Activated CD4-positive, alpha-beta T cell treated with anti-CD3 and anti-CD28 coated beads for 48 hours (primary cell): ENCODE measurements at places on chromosomes 12 and 14.

DNA sequence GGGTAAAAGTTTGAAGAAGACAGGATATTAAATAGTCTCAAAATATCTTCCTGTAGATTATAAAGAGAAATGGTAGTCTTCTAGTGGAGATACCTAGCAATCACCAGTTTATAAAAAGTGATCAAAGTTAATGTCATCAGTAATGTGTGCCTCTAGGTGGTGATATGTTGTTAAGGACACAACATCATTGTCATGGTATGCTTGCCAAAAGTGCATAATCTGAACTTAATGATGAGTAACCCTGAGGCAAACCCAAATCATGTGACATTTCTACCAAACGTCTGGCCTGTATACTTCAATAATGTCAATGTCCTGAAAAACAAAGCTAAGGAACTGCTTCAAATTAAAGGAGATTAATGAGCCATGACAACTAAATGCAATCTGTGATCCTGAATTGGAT, 214.7 kb downstream of the PHLDA1 start:
- DNase-seq = no peak

- DNase-seq = no peak
These were observed 89.3 kb upstream of the MED13L start for GRCh38 chr12:116366824-116367223.

GRCh38 chr12:76180401-76181277, 96.2 kb upstream of the NAP1L1 start:
- DNase-seq = no peak

- DNase-seq = peak; percentile 62
These were observed 27.1 kb upstream of the CDK17 start for GRCh38 chr12:96427269-96427729.

- no peak for DNase-seq
These were observed 774.8 kb downstream of the VRK1 start for GRCh38 chr14:97571866-97572555.

DNA sequence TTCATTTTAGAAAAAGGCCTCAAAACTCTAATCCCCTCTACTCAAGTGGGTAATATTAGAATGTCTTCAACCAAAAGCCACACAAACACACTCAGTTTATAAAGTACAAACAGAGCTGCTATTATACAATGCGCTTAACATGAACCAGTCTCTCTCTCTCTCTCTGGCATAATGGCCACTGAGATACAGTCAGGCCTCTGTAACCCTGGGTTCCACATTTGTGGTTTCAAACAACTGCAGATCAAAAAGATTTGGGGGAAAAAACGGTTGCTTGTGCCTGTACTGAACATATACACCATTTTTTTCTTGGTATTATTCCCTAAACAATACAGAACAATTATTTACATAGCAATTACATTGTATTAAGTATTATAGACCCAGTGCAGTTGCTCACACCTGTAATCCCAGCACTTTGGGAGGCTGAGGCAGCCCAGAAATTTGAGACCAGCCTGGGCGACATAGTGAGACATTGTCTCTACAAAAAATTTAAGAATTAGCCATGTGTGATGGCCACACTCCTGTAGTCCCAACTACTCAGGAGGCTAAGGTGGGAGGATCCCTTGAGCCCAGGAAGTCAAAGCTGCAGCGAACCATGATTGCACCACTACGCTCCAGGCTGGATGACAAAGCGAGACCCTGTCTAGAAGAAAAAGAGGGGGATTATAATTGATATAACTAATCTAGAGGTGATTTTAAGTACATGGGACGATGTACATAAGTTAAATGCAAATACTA, 5.6 kb downstream of the SLC11A2 start:
- no peak for DNase-seq

DNA sequence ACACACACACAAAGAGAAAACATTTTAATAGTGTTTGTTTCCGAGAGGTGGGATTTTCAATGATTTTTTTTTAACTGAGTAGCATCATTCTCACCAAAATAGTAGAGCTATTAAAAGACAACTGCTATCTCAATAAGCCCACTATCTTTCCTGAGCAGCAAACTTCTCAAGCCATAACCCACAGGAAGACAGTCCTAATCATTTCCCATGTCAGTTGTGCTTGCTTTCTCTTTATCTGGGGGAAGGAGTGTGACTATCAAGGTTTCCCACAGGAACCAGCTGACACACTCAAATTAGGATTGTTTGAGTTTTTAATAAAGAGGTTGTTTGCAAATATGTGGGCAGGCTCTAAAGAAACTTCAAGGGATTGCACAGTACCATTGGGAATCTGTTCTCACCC, 4.9 kb upstream of the MAX start:
- DNase-seq = no peak

DNA sequence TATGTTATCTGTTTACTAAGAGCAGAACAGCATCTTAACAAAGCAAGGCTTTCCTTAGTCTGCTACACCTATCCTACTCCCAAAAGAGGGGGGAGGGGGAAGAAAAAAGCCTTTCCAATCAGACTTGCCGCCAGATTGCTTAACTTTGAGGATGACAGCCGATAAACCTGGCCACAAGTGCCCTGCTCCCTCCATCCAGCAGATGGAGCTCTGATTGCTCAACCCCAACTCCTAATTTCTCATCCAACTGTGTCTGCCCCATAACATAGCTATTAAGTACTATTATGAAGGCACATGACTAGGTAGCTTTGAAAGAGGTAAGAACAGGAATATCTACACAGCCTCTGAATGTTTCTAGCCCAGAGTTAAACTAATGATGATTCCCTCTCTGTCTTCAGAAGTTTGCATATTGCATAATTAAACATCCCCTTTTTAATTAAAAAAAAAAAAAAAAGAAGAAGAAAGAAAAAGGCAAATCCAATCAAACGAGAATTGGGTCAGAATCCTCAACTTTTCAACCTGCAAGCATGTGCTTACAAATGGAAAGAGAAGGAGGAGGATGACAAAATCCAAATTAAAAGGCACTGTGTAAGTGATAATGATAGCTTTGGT, 247.4 kb downstream of the GALC start:
- peak; percentile 25 for DNase-seq

DNA sequence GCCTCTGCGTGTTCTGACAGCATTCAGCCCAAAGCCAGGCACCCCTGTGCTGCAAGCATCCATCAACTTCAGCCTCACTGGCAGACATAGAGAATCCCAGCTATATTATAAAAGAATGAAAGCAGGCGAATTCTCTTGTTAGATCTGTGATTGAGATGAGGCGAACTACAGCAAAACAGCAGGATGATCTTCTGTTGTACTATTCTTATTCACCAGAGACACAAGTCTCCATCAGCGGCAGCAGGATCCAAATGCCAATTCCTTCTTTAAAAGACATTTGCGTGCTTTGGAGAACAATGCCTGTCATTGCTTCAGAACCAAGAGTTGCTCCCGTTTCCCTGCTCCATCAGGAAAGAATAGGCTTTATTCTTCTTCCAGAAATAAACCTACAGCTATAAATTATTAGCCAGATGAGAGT, 188.9 kb downstream of the SLC41A2 start:
- no peak for DNase-seq

GRCh38 chr12:7229741-7230140, 40.3 kb downstream of the PEX5 start:
- DNase-seq = no peak

GRCh38 chr12:26832822-26833742, at the start of gene ITPR2:
TSS of gene ITPR2 (minus strand) at chr12:26833194. CDS start at chr12:26832781, 413 bp downstream.
- DNase-seq = peak; percentile 95

- DNase-seq = peak; percentile 68
These were observed 1.5 kb upstream of the HSP90B1 start for GRCh38 chr12:103928682-103929045.

DNA sequence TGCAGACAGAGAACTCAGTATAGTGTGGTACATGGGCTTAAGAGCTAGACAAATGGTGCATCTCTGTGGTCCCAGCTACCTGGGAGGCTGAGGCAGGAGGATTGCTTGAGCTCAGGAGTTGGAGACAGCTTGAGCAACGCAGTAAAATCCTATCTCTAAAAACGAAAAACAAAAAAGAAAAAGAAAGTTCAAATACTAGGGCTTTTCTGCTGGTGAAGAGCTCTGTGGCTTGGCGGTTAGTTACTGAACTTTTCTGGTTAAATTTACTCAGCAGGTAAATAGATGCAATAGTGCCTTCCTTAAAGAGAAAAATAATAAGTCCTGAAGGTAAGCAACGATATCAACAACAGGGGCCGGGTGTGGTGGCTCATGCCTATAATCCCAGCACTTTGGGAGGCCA, 31.4 kb upstream of the RAP1B start:
- no peak for DNase-seq

DNA sequence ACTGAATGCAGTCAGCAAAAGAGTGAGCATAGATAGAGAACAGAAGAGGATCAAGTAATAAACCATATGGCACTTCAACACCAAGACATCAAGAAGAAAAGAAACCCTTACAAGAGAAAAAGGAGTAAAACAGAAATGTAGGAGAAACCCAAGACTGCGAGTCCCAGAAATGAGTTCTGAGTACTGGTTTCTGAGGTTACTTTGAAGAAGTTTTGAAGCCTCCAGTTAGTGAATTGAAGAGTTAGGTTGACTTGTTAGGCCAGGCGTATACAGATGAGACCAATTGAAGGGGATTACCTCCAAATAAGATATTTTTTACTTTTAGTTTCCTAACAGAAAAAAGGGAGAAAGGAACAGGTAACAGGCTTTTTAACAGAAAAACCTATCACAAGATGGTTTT, 162.2 kb upstream of the SSTR1 start:
- no peak for DNase-seq

GRCh38 chr12:795305-795704, 42.9 kb downstream of the WNK1 start:
- DNase-seq = peak; percentile 83

DNA sequence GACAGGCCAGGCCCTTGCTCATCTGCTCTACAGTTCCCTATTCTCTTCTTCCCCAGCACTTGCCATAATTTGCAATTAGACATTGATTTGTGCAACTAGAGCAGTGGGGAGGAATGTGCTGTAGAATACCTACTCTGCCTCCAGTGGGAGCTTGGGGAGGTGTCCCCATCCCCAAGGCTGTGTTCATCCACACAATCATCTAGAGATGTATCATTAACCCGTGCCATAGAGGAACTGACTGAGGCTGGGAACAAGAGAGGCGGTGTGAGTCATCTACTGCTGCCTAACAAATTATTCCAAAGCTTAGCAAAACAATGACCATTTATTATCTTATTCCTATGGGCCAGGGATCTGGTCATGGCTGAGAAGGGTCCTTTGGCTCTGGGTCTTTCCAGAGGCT, 5.1 kb upstream of the OTUB2 start:
- DNase-seq = no peak

DNA sequence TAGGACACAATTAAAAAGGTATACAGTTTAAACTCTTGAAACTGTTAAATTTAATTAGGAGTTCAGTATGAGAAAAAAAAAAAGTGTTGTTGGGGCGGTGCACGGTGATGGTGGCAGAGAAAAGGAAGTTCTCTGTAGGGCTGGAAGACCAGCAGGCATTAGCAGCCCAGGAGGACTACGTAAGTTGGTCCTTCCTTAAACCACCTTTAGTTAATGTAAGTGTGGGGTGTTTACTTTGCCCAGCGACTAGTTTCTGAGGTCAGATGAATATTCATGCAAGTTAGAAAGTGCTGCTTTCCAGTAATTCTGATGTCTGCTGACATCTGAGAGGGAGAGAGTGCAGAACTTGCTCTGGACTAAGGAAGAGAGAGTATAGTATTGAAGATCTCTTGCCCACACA, 54.9 kb downstream of the NKX2-1 start:
- no peak for DNase-seq

DNA sequence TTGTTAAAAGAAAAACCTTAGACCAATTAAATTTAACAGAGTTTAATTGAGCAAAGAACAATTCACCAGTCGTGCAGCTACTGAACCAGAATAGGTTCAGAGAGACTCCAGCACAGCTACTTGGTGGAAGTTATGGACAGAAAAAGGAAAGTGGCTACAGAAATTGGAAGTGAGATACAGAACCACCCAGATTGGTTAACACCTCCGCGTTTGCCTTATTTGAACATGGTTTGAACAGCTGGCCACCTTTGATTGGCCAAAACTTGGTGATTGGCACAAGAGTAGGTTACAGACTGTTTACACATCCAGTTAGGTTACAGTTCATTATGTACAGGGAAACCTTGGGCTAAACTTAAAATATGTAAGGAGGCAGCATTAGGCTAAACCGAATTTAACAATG, 54.9 kb downstream of the SRGAP1 start:
- DNase-seq = no peak

GRCh38 chr12:96141216-96141912, 52.8 kb upstream of the ELK3 start:
- DNase-seq = no peak

- DNase-seq = no peak
These were observed 26.3 kb downstream of the RXYLT1 start for GRCh38 chr12:63805704-63806672.

GRCh38 chr14:37590428-37591139, 4.5 kb downstream of the FOXA1 start:
- no peak for DNase-seq

DNA sequence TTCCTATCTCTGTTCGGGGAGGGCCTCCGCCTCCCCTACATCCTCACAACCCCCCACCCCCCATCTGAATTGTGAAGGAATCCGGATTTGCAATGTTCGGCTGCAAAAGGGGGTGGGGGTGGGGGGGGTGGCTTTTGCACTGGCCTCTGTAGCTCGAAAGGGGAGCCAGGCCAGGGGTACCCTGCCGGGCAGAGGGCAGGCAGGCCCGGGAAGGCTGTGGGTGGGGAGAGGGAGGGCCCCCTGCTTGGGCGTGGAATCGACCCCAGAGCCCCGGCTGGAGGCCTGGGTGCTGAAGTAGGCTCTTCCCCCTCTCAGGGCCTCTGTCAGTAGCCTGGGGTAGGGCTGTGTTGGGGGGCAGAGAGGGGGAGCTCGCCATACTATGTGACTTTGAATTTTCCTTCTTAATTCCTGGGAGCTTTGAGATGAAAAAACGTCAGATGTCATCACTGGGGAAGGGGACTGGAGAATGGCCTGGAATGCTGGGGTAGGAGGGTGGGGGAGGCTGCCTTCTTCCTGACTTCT, 1.1 kb downstream of the LRP1 start:
- no peak for DNase-seq

DNA sequence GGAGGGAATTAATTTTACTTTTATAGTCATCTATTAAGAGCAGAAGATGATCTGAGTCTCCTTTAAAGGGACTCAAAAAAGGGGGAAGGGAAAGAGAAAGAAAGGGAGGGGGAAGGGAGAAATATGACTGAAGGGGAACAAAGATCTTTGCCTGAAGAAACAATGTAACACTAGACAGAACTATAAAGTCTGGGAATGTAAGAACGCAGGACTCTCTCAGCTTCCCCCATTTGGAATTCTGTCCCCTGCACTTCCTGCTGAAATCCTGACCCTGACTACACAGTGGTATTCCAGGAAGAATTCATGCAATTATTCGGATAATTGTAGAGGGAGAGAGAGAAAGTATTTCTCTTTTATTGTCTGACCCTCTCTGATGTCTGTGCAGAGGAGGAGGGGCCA, 8.6 kb upstream of the HOXC11 start:
- no peak for DNase-seq
